ENCODE measurements at places on chromosomes 7 and 10.

DNA sequence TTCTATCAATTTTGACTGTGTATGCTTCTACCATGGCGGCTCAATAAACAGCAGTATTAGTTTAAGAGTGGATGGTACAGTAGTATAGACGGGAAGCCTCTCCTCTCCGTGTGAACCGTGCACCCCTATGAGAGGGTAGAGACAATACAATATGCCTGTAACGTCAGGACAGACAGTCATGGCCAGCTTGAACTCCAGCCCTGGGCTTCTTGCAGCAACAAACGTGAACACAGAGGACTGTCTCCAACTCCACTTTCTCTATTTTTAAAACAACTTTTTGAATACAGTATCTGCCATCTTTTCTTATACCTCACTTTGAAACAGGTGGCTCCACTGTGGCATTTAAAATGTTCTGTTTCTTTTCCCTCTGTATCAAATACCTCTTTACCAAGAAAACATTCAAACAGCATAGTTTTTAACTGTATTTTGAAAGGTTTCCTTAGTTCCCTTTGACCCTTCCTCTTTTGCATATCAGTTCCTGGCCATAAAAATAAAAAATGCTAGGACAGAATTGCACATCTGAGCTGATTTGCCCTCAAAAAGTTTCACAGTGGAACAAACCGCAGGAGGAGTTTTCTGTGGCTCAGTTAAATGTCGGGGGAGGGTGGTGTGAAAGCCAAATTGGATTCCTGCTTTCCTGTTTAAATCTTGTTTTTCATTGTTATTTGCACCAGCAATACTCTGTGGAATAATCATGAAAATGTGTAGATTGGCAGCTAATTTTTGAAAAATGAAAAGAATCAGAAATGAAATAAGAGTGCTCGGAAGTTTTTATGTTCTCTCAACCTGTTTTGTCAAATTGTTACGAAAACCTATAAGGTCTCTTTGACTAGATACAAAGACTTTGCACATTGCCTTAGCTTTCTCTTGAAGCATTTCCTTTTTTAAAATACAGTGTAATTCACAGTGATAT is 8.0 kb downstream of the IKZF1 start:
- DNase-seq, result no peak

DNA sequence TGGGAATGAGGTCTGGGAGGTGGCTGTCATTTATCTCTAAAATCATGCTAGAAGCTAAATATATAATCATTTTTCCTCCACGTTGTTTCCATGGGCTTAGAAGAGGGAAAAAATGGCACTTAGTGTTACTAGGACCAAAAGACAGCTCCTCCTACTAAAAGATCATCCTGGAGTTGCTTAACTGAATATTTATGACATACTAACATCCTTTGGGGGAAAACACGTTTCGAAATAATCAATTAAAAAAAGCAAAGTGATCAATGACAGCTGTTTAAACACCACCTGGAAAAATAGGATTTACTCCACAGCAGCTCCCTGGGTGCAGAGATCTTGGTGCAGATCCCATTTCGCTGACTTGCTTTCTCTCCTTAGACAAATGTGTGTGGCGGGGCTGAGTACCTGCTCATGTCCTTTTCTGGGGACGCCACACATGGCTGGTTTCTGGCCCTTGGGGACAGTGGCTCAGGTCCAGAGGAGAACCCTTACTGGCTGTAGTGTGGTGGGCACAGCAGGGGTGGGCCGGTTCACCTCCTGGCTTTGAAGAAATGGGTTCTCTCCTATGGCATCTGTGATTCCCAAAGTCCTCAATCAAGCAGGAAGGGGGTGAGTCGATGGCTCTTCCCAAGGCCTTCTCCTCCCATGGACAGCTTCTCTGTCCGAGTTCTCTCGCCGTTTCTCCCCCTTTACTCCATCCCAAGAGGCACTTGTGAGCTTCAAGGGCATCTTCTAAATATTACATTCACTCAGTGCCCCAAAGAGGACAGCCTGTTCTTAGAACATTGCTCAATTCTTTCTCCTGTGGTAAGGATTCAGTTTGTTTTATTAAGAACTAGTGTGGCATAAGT is 156.4 kb upstream of the KLF14 start:
- no peak for DNase-seq

DNA sequence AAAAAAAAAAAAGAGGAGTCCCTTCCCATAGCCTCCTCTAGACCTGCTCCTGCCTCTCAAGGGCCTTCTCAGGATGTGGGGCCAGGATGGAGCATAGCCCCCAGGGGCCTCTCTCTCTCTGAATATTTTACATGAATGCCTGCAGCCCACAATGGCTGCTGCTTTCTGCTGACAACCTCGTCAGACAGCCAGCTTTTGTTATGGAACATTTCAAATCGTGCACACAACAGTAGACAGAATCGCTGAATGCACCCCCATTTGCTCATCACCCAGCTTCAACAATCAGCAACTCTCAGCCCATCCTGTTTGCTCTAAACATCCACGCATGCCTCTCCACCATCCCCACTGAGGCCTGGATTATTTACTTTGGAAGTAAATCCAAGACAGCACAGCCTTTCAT is 5.4 kb downstream of the PLAC9 start:
- no peak for DNase-seq

DNA sequence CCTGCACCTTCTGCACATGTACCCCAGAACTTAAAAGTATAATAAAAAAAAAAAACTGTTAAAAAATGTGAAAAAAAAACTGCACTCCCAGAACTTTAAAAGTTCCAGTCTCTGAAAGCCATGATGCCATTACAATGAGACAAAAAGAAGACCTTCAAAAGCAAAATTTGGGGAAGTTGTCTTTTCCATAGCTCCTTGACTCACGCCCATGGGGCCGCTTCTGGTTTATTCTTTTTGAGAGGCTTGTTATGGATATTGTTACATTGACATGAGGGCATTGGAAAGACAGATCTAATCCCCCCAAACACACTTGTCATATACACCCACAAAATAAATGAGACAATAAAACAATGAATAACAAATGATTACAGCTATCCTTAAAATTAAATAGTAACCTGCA is 798 bp downstream of the BLNK start:
- no peak for DNase-seq

DNA sequence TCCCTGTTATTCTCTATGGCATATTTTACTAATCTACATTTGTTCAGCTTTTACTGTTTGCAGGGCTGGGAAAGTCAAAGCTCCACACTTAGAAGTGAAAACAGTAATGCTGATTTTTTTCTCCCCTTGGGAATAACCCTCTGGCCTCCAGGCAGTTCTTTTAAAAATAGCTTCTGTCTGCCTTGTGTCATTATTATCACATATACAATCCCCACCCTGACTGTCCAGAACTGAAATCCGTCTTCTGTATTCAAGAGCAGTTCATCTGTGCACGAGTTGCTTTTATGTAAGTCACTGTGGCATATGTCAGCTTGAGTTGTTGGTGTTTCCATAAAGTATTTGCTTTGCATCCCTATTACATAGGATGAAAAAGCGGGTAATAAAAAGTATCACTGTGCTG is 1221.1 kb upstream of the CELF2 start:
- no peak for DNase-seq

DNA sequence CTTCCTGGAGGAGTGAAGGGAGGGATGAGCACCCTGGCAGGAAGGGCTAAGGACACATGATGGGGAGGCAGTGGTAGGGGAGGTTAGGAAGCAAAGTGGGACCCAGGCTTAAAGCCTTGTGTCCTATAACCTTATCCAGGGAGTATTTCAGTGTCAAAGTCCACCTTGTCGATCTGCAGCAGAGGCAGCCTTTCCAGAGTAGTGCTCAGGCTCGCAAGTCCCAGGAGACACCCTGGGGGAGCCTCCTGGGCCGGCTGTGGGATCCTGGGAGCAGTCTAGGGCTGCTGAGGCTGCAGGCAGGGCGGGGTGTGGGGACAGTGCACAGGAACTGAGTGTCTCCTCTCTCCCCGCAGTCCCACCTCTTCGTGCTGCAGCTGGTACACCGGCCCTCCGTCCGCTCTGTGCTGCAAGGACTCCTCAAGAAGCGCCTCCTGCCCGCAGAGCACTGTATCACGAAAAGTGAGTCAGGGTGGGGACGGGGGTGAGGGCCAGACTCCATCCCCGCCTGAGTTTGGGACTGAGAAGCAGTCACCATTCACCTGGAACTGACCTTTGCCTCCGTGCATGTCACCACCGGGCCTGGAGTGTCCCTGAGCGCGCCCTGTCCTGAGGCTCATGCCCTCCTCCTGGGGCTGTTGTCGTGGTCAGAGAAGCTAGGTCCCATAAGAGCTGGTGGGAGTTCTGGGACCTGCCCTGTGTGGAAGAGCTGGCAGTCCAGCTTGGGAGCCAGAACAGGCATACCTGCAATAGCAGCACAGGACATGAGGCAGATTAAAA is 45.3 kb upstream of the PPIF start:
- DNase-seq, result no peak

GRCh38 chr7:86765931-86766330 is 122.2 kb downstream of the GRM3 start:
- DNase-seq, result no peak

- DNase-seq, result no peak
Measured at GRCh38 chr10:91652364-91652763, 19.5 kb upstream of the PPP1R3C start.

- no peak for DNase-seq
Measured at GRCh38 chr10:132679640-132680039, 106.3 kb downstream of the NKX6-2 start.

DNA sequence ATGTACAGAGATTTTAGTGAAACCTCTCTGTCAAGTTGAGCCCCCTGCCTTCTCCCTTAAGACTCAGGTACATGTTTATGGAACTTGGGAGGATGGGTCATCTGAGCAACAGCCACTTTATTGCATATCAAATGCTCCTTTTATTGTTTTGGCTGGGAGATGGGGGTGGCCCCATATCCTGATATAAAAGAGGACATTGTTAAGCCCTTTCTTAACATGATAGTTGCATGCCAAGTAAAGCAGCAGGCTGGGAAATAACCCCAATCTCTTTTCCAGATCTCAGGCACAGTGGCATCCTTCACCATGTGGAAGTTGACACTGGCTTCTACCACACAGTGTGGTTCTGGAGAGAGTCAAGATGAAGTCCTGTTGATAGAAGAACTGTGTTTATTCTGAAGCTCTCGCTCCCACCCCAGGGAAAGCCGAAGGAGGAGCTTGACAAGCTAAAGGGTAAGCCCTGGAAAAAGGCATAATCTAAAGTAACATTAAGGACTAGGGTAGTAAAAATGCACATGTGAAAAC is 746.7 kb downstream of the SUGCT start:
- no peak for DNase-seq

GRCh38 chr7:65308300-65308678 is 65.4 kb upstream of the ZNF92 start:
- no peak for DNase-seq

- no peak for DNase-seq
Measured at GRCh38 chr10:124872681-124873080, 69.2 kb upstream of the ZRANB1 start.

DNA sequence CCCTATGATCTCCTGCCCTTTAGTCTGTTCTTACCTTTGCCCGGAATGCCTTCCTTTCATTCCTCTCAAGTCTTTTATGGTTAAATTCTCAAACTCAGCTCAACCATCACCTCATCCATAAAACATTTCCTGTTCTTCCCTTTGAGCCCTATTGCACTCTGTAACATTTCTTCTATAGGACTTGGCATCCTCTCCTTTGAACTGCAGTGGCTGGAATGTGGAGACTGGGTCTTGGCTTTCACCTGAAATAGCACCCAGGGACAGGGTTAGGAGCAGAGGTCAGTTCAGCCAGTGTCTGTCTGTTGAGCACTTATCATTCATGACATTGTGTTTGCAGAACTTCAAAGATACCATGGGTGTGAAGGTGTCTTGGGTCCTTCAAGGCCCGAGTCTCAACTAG is 7.2 kb downstream of the NFE2L3 start:
- no peak for DNase-seq

- no peak for DNase-seq
Measured at GRCh38 chr10:112678987-112679386, 232.0 kb downstream of the VTI1A start.

DNA sequence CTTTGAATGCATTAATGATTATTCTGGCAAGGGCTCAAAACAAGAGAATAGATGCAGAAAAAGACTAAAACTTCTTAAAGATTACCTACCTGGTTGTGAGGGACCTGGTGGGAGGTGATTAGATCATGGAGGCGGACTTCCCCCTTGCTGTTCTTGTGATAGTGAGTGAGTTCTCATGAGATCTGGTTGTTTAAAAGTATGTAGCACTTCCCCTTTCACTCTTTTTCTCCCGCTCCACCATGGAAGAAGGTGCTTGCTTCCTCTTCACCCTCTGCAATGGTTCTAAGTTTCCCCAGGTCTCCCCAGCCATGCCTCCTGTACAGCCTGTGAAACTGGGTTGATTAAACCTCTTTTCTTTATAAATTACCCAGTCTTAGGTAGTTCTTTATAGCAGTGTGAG is 226.6 kb downstream of the ARHGAP12 start:
- DNase-seq, result no peak

GRCh38 chr10:63666836-63667383 is 145.7 kb downstream of the REEP3 start:
- no peak for DNase-seq

Data from activated CD8-positive, alpha-beta memory T cell treated with anti-CD3 and anti-CD28 coated beads for 1 hour (primary cell).